ENCODE measurements at places on chromosomes 4 and X.

- no peak for DNase-seq
These were observed 141.9 kb upstream of the STK26 start for GRCh38 chrX:131881194-131881593.

- no peak for DNase-seq
These were observed 138.3 kb downstream of the GRIA2 start for GRCh38 chr4:157358851-157359250.

DNA sequence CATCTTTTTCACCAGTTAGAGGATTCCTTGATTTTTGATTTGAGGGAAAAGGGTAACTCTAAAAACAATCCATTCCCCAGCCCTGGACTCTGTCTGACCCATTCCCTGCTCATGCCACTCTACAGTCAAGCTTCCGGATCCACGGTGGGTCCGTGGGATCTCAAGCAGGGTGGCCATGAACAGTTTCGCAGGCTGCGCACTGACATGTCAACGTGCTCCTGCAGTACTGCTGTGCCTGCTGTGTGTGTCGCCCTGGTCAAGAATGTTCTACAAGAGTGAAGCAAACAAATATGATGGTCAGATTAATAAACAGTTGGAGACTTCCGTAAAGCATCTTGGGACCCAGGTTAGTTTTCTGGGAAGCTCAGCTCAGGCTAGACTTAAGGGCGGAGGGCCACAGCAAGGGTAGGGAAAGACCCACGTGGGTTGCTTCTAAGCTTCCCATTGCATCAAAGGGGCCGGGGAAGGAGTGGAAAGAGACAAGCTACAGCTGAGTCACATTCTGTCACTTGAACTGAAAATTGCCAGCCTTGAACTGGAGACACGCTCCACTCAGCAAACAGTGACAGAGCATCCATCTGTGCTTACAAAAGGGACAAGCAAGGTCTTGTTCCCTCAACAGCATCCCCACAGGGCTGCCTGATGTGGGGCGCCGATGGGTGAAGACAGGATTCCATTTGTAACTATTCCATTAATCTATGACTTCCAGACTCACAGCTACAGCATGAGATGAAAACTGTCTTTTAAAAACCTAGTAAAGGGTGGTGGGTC, 81.8 kb downstream of the MTMR1 start:
- DNase-seq = no peak

DNA sequence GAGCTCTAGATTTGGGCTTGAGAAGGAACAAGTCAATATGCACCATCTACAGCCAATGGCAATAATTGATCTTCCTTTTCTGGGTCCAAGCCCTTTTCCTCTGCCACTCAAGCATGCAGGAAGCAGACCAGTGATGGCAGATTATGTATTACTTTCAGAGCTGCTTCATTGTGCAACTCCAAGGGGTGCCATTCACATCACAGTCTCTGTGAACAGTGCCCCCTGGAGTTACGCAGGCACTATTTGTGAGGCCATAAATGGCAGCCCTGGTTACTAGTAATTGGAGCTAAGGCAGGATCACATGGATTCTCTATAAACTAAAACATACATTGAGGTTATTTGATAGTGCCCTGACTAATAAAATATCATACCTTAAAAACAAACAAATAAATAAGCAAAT, 313.4 kb upstream of the SLC7A11 start:
- DNase-seq = no peak

- DNase-seq = no peak
These were observed 6.9 kb upstream of the NSD2 start for GRCh38 chr4:1864076-1865008.

- no peak for DNase-seq
These were observed 216.6 kb upstream of the SLC7A11 start for GRCh38 chr4:138458751-138459150.

- no peak for DNase-seq
These were observed 607 bp upstream of the SCOC start for GRCh38 chr4:140372751-140373327.

Measured in stimulated activated CD8-positive, alpha-beta memory T cell treated with anti-CD3 and anti-CD28 coated beads, Interleukin-4, amount 100 ng/mL, for 4 hours (primary cell).